CD4-positive, CD25-positive, alpha-beta regulatory T cell (primary cell): ENCODE measurements at places on chromosomes 12 and 14. TPM values are rescaled to one million over a fixed set of nuclear protein-coding genes. Genes with fewer than 3 reads are reported as not detected.

The PPP4R4 gene
- polyA plus RNA-seq: not detected

The RNASE4 gene
- polyA plus RNA-seq: 0.75 TPM

The SLCO1B1 gene
- polyA plus RNA-seq: not detected

The IAPP gene
- polyA plus RNA-seq: not detected

The KIF26A gene
- not detected for polyA plus RNA-seq

The CHGA gene
- polyA plus RNA-seq: 0.39 TPM

The ITGB7 gene
- 335 TPM for polyA plus RNA-seq

The HPD gene
- polyA plus RNA-seq: not detected

The HAL gene
- polyA plus RNA-seq: not detected

The AQP2 gene
- not detected for polyA plus RNA-seq

The OVCH1 gene
- not detected for polyA plus RNA-seq

The ADSS1 gene
- polyA plus RNA-seq: 1.4 TPM

The LRFN5 gene
- not detected for polyA plus RNA-seq

The DDX24 gene
- 257 TPM for polyA plus RNA-seq

The ACOT4 gene
- 2.8 TPM for polyA plus RNA-seq

GRCh38 chr12:131371401-131372170 is 339.3 kb upstream of the SFSWAP start:
- no peak overlapping the region for H3K27ac ChIP-seq
- H3K4me3 ChIP-seq: no peak overlapping the region
- no peaks in the 10 kb centered on the region for H3K27me3 ChIP-seq
- no peaks in the 10 kb centered on the region for H3K4me1 ChIP-seq

DNA sequence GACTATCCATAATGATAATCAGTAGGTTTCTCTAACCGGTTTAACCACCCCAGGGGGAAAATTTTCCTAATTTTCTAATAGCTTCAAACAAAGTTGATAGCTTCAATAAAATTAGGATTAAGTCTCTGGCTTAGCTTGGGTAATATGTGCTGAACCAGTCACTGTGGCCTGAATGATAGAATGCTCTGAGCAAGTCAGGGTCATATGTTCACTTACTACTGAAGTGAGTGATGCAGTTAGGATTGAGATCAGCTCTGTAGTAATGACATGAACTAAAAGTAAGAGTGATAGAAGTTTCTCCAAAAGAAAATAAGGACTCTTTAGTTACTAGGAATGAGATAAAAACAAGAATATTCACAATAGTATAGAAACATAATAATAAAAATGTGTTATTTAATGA is 32.6 kb downstream of the ETNK1 start:
- no peak overlapping the region for H3K4me3 ChIP-seq
- H3K4me1 ChIP-seq: no peaks in the 10 kb centered on the region
- H3K36me3 ChIP-seq: peaks cover 14% of the 10 kb centered on the region

DNA sequence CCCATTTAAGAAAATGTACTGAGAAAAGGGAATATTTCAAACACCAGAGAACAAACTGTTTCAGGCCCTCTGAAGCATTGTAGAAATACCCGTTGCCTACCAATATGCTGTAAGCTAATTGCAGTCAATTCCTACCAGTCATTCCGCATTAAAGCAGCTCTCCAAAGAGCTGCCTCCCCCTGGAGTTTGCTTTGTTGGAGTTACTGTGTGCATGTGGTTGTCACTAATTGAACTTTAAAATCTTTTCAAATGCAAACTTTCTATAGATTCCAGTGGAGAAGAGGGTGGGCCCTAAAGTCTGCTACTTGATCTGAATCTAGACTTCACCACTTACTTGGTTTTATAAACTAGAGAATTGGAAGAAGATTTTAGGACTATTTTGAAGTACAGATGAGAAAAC is 112.7 kb downstream of the PLXNC1 start:
- no peaks in the 10 kb centered on the region for H3K27me3 ChIP-seq
- peaks cover 20% of the 10 kb centered on the region for H3K4me1 ChIP-seq
- DNase-seq: no peak

GRCh38 chr14:35480119-35480769 is 53.7 kb upstream of the INSM2 start:
- peaks cover 17% of the 10 kb centered on the region for H3K27me3 ChIP-seq
- H3K4me1 ChIP-seq: no peaks in the 10 kb centered on the region
- no peak overlapping the region for H3K27ac ChIP-seq
- no peak for DNase-seq
- no peak overlapping the region for H3K4me3 ChIP-seq
- H3K36me3 ChIP-seq: no peaks in the 10 kb centered on the region

- no peak overlapping the region for H3K27ac ChIP-seq
- H3K4me1 ChIP-seq: no peaks in the 10 kb centered on the region
- H3K4me3 ChIP-seq: no peak overlapping the region
Measured at GRCh38 chr12:116476227-116476822, 82.9 kb upstream of the MAP1LC3B2 start.

DNA sequence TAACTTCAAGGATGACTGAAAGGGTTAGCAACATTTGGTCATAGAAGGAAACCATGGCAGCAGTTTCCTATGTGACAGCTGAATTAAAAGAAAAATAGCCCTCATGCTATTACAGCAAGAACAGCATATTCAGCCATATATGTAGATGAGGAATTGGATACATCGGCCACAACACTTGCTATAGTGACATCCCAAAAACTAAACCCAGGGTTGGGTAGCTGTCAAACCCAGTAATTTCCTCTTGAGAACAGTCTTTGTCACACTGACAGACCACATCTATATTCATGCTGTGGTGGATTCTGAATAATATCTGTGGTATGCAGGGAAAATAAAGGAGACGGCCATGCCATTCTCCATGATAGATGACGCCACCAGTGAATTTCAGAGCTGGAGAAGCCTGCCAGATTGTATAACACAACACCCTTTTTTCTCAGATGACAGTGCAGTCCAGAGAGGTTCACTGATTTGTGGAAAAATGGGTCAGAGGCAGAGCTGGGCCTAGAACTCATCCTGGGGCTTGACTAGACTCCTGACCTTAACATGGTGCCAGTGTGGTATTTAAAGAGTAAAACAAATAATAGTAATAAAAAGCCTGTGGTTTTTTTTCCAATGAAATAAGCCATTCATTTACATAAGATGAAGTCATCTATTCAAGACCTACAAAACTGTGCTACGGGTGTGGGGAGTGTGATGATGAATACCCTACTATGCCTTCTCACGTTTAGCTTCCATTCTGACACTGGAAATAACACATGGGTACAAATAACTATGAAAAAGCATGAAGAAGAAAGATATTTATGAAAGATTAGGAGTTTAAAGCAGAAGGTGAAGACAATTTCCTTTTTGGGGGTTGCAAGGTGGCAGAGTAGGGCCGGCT is 32.3 kb downstream of the EFCAB11 start:
- H3K27ac ChIP-seq: no peak overlapping the region
- H3K4me3 ChIP-seq: no peak overlapping the region
- H3K4me1 ChIP-seq: no peaks in the 10 kb centered on the region
- DNase-seq: no peak

- DNase-seq: no peak
- H3K36me3 ChIP-seq: no peaks in the 10 kb centered on the region
- no peak overlapping the region for H3K27ac ChIP-seq
- peaks cover 6% of the 10 kb centered on the region for H3K4me1 ChIP-seq
- H3K4me3 ChIP-seq: no peak overlapping the region
- H3K27me3 ChIP-seq: no peaks in the 10 kb centered on the region
Measured at GRCh38 chr12:9872742-9873141, 3.6 kb upstream of the CLEC2B start.

GRCh38 chr14:99621948-99622347 is 17.9 kb upstream of the CCDC85C start:
- H3K4me3 ChIP-seq: no peak overlapping the region
- no peaks in the 10 kb centered on the region for H3K4me1 ChIP-seq
- H3K27ac ChIP-seq: no peak overlapping the region
- DNase-seq: no peak
- H3K36me3 ChIP-seq: no peaks in the 10 kb centered on the region

GRCh38 chr12:48023386-48023785 is 19.1 kb upstream of the COL2A1 start:
- H3K4me1 ChIP-seq: no peaks in the 10 kb centered on the region
- no peak overlapping the region for H3K4me3 ChIP-seq
- H3K27me3 ChIP-seq: peaks cover 9% of the 10 kb centered on the region
- DNase-seq: no peak
- H3K36me3 ChIP-seq: no peaks in the 10 kb centered on the region

- no peak for DNase-seq
- no peak overlapping the region for H3K4me3 ChIP-seq
- H3K4me1 ChIP-seq: no peaks in the 10 kb centered on the region
- no peaks in the 10 kb centered on the region for H3K27me3 ChIP-seq
- no peaks in the 10 kb centered on the region for H3K36me3 ChIP-seq
Measured at GRCh38 chr12:127174881-127175280, 1092.1 kb upstream of the TMEM132C start.

- no peak overlapping the region for H3K4me3 ChIP-seq
- H3K36me3 ChIP-seq: no peaks in the 10 kb centered on the region
- H3K4me1 ChIP-seq: no peaks in the 10 kb centered on the region
- peaks cover 8% of the 10 kb centered on the region for H3K27me3 ChIP-seq
- H3K27ac ChIP-seq: no peak overlapping the region
Measured at GRCh38 chr12:40229690-40230651, 5.2 kb downstream of the LRRK2 start.

DNA sequence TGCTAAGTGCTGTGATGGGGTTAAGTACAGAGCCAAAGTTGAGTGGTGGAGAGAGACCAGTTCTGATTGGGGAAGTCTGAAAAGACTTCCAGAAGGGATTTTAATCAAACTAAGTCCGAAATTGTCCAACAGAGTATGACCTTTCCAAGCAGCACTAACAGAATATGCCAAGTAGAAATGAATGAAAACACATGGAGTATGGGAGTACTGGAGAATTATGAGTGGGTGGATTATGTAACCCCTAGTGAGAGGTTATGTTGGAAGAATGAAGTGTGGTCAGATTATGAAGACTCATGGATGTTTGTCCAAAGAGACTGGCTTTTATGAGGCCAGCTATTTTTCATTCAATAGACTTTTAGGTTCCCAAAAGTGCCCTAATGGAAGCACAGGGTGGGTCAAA is 94.0 kb upstream of the PLEKHA5 start:
- no peak overlapping the region for H3K4me3 ChIP-seq
- H3K36me3 ChIP-seq: no peaks in the 10 kb centered on the region
- DNase-seq: no peak

DNA sequence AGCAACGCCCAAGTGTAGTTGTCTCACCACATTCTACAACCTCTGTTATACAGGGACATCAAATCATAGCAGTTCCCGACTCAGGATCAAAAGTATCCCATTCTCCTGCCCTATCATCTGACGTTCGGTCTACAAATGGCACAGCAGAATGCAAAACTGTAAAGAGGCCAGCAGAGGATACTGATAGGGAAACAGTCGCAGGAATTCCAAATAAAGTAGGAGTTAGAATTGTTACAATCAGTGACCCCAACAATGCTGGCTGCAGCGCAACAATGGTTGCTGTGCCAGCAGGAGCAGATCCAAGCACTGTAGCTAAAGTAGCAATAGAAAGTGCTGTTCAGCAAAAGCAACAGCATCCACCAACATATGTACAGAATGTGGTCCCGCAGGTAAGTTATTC is 123.0 kb downstream of the ARID2 start:
- no peak overlapping the region for H3K27ac ChIP-seq
- H3K27me3 ChIP-seq: no peaks in the 10 kb centered on the region
- no peak for DNase-seq
- no peak overlapping the region for H3K4me3 ChIP-seq

DNA sequence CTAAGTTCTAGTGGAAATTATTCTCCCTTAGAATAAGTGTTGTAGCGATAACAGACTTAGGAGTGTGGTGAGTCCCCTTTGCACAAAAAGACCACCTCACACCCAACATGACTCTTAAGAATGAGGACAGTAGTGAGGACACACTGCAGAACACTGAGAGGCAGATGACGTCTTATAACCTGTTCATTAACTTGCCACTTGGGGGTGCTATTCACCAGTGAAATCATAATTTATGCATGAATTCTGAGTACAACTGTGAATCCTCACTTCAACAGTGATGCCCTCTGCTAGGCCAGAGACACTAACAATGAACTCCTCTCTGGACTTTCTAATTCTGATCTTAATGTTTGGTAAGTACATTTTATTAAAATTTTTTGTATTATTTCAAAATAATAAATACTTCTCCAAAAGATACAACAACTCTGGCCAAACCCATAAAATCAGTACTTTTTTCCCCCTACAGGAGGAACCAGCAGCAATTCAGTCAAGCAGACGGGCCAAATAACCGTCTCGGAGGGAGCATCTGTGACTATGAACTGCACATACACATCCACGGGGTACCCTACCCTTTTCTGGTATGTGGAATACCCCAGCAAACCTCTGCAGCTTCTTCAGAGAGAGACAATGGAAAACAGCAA is 274.7 kb downstream of the DAD1 start:
- DNase-seq: no peak
- H3K27ac ChIP-seq: peak overlapping the region; percentile 14
- H3K4me3 ChIP-seq: no peak overlapping the region
- no peaks in the 10 kb centered on the region for H3K27me3 ChIP-seq
- H3K36me3 ChIP-seq: no peaks in the 10 kb centered on the region

DNA sequence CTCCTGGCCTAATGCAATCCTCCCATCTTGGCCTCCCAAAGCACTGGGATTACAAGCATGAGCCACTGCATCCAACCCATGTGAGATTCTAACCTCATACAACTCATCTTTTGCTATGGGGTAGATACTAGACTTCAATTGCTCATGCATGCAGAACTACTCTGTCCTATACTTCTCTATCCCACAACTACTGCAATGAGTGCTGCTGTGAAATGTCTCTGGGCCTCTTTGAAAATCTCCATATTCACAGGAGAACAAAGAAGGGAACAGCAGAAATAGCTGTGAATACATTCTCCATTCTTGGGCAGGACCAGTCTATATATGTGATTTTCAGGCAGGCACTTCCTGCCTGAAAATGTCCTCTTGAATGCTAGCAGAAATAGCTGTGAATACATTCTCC is 220.7 kb upstream of the GRIP1 start:
- no peaks in the 10 kb centered on the region for H3K27me3 ChIP-seq
- no peaks in the 10 kb centered on the region for H3K36me3 ChIP-seq
- no peak overlapping the region for H3K27ac ChIP-seq
- no peak for DNase-seq
- H3K4me3 ChIP-seq: no peak overlapping the region
- H3K4me1 ChIP-seq: no peaks in the 10 kb centered on the region

DNA sequence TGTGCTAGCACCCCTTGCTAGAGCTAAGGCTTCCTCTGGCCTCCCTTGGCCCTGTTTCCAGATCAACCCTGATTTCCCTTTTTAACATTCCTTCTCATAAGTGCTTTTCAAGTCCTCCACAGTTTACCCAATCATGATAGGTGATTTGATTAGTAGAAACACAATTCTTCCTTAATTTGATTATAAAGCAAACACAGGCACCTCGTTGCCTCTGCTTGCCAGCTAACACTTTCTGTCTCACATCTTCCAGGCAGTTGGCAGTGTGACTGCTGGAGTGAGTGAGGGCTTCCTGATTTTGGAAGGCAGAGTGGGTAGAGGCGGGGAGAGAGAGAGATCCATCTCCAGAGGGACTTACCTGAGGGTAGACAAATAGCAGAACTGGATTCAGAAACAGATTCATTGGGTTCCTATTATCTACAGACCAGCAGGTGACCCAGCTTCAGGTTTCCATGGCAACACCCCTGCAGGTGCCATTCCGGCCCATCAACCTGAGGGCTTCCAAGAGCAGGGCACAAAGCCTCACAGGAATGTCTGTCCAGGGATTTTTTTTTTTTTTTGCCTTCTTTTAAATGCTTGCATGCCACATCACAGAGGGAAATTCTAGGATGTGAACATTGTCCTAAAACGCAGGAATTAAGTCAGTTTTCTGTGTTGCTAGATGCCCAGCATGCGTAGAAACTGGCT is 77.7 kb downstream of the PLXNC1 start:
- no peak overlapping the region for H3K4me3 ChIP-seq
- H3K36me3 ChIP-seq: no peaks in the 10 kb centered on the region
- DNase-seq: no peak
- no peak overlapping the region for H3K27ac ChIP-seq
